Hematopoietic multipotent progenitor cell treated with erythropoietin and hydrocortisone succinate and interleukin-3 and kit ligand, for 15 days (in vitro differentiated cells): ENCODE measurements at places on chromosomes 7 and 10.

DNA sequence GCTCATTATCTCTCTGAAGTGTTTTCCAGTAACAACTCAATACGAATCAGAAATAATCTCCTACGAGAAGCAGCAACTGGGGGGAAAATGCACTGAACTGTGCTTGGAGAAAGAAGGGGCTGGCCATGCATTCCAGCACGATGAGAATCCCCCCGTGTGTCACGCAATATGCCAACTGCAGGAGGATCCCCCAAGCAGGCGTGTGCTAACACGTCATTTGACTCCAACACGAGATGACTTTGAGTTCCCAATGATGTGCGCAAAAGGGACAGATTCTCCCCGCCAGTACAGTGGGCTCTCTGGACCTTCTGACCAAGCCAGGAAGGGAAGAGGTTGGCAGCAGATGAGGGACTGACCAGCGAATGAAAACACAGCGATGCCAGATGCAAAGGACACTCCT is 105.5 kb downstream of the KCNMA1 start:
- no peak for DNase-seq

DNA sequence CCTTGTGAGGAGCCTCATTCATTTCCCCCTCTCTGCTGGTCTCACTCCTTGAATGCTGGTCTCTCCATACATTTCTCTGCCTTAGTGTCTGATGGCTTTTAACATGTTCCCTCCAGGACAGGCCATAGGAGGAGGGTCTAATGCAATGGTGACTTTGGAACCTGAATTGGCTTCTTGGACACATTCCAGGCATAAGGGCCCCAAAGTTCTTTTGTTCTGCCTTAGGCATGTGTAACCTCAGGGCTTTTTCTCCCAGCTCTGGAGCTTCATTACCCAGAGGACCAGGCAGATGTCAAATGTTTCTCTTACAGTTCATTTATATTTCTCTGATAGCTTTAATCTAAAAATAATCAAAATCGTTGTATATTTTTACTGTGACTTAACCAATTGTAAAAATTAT is 162.6 kb downstream of the SDK1 start:
- no peak for DNase-seq

GRCh38 chr7:24609570-24609969 is 36.3 kb downstream of the PALS2 start:
- no peak for DNase-seq

DNA sequence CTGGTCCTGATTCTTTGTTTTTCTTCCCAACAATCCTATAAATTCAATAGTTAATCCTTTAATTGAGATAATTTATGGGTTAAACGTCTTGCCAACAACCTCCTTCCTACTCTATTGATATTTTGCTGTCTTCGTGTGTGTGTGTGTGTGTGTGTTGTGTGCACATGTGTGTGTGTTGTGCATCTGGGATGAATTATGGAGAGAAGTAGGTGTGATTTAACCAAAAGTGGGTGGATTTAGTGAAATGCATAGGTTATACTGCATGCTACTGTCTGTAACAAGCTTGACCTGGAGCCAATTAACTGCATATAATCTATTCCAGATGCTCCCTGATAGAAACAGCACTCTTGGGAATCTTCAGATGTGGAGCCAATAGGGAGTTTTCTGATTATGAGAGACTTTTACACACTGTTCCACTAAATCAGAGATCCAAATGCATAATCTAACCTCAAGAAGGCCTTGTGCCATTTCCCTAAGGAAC is 61.2 kb downstream of the SEMA3D start:
- no peak for DNase-seq

DNA sequence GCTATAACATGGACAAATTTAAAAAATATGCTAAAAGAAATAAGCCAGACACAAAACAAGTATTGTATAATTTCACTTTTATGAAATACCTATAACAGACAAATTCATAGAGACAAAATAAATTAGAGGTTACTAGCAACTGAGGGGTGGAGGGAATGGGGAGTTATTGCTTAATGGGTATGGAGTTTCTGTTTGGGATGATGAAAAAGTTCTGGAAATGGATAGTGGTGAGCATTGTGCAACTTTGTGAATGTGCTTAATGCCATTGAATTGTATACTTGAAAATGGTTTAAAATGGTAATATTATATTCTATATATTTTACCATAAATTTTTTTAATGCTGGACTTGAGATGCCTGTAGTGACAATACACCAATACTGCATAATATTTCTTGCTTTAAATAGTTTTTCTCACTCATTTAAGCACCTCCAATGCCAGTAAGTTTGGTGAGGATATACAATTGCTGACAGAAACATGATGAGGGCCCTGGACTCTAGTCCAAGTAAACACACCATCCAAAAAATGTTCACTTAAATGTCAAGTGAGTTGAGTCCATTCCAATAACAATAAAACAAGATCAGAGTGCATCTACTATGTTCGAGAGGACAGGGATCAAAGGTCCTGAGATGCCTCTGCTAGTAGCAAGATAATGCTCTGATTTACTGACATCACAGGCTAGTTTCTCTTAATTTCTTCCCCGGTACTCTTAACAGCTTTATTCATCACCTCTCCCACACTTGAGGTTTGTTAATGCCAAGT is 71.9 kb downstream of the NT5C2 start:
- DNase-seq: no peak

GRCh38 chr10:10777723-10778122 is 239.9 kb upstream of the CELF2 start:
- no peak for DNase-seq

GRCh38 chr10:129792864-129793263 is 171.2 kb downstream of the EBF3 start:
- DNase-seq: no peak

DNA sequence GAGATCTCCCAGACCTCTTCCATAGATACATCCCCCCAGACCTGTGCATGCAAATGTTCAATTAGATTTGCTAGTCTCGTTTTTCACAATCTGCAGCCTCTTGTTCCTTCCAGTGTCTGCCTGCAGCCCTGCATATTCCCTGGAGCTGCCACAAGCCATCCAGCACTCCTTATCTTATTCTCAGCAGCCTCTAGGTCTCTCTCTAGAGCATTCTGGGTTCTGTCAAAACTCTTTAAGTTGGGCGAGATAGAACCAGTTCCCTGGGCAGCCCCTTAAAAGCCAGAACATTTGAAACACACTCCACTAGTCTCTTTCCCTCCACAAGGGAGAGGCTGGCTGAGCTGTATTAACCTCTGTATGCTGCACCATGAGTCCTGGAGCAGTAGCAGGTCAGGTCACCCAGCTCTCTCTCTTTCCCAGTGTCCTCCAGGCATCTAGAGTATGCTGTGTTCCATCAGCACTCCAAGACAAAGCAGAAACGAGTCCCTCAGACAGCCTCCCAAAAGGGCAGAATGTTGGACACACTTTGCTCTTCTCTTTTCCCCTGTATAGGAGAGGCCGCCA is 20.6 kb upstream of the MCM10 start:
- no peak for DNase-seq

DNA sequence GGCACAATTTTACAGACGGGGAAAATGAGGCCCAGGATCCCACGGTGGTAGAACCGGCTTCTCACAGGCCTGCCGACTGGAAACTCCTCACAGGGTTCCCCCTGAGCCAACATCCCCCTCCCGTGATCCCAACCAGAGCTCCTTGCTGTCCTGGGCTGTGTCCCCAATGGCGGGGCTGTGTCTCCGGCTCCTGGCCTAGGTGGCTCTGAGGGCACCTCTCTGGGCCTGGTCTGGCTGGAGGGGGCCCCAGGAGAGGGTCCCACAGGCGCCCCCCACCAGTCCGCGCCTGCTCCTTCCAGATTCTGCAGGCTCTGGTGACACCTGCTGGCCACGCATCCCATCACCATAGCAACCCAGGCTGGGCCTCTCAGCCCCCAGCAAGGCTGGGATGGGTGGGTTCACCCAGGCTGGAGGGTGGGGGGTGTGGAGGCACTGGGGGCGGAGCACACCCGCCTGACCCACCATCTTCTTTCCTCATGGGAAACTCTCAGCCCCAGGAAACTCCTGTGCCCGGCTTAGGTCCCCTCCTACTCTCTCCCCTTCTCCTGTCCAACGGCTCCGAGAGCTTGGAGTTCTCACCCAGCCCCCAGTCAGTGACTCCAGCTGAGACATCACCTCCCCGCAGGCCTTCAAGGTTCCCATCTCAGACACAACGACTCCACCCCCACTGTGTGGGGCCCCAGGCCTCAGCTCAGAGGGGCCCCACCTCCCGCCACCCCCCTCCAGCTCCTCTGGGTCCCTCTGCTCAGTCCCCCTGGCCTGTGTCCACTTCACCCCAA is 27.1 kb upstream of the TNRC18 start:
- DNase-seq: peak; percentile 34

DNA sequence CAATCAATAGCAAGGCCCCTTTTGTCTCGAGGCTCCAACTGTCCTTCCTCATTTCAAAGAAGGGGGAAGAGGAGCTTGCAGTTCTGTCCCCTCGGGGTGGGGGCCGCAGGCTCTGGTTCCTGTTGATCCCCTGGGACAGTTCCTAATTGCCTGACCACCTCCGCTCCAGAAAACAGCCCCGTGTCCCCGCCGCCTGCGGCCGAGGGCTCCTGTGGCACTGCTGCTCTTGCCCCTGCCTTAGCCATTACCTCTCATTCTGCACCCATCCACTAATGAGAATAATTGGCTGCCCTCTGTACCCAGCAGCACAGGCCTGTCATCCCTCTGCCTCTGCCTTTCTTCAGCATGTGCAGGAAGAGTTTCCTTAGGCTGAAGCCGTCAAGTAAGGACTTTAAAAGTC is 668.3 kb upstream of the FOXK1 start:
- DNase-seq: no peak

GRCh38 chr10:33183655-33184054 is 150.8 kb downstream of the NRP1 start:
- no peak for DNase-seq
